ENCODE measurements at places on chromosomes 6 and 20.

- peak; percentile 43 for DNase-seq
Observed at GRCh38 chr6:149750136-149750609, 632 bp downstream of the PCMT1 start.

GRCh38 chr6:121627761-121628160 lies 192.3 kb downstream of the GJA1 start:
- no peak for DNase-seq

- DNase-seq: no peak
Observed at GRCh38 chr6:97304701-97305100, 21.7 kb upstream of the MMS22L start.

GRCh38 chr20:1245578-1245977 lies 19.7 kb downstream of the RAD21L1 start:
- no peak for DNase-seq

DNA sequence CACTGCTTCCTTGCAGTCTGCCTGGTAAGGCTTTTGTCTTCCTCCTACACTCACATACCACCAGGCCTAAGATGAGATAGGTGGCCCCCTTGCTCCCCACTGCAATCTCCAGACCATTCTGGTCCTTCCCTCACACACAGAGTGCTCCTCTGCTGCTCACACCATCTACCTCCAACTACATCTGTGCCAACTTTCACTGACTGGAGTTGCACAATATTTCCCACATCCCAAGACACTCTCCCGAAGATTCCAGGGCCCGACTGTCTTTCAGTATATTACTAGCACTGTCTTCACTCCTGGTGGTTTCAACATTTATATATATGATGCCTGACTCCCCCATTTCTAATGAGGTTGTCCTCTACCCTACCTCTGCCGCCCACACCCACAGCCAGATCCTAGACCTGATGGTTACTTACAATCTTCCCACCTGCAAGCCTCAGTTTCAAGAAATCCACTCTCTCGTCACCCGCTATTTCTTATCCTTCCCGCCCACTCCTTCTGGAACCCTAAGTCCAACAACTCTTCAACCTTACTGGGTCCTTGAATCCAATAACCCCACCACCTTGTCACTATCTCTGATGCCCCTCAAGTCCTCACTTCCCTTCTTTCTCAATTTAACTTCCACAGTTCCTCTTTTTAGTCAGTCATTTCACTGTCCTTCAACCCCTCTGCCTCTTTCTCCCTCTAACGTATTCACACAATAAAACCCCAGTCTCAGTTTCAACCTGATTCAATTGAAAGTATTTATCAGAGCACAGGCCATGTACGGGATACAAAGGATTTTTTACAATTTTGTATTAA lies 21.6 kb downstream of the RALGAPA2 start:
- DNase-seq: no peak

DNA sequence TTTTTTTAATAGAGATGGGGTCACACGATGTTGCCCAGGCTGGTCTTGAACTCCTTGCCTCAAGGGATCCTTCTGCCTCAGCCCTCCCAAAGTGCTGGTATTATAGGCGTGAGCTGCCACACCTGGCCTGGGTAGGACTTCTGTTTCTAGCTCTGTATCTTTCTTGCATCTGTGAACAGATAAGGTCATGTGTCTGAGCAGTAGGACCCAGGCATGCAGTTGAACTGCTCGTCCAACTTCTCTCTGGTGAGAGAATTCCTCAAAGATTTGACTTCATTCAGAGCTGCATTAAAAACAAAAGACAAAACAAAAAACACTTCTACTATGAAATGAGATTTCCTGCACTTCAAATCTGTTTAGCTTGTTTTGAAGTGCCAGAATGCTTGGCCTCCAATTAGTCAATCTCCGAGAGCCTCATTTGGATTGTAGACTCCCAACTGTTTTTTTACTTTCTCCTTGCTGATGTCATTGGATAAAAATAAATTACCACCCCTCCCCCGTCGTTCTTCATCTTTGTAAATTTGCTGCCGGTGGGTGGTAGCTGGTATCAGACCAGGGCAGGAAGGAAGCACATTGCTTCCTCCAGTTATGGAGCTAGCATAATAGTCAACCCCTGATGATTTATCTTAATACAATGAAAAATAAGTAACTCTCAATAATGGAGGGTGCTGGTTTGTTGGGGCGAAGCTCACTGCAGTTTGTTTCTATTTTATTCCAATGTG lies 17.6 kb downstream of the CD109 start:
- DNase-seq: no peak

GRCh38 chr6:105587349-105588122 lies 184.7 kb upstream of the PREP start:
- peak; percentile 62 for DNase-seq

GRCh38 chr20:52524861-52525260 lies 333.3 kb upstream of the ZFP64 start:
- DNase-seq: no peak

DNA sequence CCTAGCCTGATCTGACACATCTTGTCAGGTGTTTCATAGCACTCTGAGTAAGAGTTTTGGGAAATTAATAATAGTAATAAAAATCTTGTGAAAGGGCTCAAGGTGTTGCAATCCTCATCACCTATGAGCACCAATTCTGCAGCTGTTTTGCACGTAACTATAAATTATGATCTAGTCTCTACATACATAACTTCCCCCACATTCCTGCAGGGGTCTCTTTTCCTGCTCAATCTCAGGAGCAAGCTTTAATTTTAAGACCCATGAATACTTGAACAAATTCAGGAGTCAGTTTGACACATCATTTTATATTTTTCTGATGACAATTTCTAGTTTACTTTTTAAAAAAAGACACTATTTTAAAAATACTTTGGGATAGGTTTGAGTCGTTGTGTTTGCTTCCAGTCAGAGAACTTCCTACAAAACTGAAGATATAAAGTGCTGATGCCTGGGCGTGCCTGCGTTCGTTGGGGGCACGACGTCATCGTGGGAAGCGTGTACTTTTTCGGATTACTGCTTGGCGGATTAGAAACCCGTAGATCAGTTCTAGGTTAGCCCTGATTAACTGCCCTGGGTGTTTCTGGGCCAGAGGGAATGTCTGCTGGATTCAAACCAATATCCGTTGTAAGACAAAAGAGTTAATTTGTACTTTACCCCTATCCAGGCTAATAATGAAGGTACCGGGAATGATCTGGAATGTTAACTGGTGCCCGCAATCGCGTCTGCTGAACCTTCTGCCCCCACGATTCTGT lies 1.0 kb upstream of the E2F3 start:
- DNase-seq: no peak

DNA sequence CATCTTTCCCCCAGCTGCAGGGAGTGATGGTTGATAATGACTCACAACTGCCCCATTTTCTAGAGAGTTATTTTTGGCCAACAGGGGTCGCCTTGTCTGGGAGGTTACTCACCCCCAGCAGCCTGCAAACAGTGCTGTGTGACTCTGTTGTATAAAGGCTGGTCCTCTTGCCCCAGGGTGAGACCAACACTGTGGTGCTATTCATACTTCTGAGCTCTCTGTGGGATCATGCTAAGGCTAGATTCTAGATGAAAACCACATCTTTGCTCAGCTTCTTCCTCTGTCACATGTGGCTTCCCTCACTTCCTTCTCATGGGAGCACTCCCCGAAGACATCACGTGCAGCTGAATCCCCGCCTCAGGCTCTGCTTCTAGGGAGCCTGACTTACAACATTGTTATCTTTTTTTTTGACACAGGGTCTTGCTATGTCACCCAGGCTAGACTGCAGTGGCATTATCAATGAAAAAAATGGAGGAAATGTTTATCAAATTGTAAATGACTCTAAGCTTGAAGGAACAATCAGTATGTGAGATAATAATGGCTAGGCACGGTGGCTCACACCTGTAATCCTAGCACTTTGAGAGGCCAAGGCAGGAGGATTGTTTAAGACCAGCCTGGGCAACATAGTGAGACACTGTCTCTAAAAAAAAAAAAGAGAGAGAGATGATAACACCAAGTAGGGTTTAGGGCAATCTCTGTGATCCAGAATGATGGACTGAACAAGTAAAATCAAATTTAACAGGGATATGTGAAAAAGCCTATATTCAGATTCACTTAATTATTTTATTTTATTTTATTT lies 55.7 kb upstream of the SLC23A2 start:
- peak; percentile 69 for DNase-seq

GRCh38 chr6:168908887-168909286 lies 344.8 kb downstream of the THBS2 start:
- DNase-seq: no peak

DNA sequence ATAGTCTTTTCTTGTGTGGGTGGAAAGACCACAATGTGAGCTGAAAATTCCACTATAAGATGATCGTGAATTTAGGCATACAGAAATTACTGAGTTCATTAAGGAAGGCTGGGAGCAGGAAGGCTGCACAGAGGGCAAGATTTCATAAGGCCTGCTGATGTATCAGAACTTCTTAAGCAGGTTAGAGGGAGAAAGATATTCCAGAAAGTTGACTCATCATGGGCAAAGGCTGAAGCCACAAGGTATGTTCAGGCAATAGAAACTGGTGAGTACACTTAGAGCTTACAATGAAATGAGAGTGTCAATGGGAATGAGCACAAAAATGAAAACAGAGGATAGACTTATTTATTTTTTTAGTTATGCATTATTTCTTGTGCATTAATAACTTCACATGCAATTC lies 618.6 kb downstream of the CBLN4 start:
- no peak for DNase-seq

DNA sequence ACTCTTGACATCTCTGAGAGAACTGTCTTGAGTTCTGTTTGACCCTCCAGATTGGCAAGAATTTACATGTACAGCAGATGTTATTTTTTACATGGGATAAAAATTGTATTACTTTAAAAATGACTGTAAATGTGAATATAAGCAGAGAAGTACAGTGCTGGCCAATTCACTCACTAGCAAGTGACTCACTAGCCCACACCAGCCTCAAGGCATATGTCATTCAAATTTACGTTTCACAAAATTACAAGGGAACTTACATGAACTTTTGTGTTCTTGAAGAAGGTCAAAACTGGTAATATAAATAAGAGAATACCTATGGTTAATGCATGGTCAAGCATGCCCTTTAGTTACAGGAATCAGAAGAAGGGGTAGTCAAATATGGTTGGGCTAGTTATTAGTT lies 54.0 kb upstream of the HMGCLL1 start:
- no peak for DNase-seq

- no peak for DNase-seq
Observed at GRCh38 chr6:7424058-7424457, 34.5 kb downstream of the RIOK1 start.

- peak; percentile 76 for DNase-seq
Observed at GRCh38 chr6:157885211-157885788, 62.3 kb downstream of the SNX9 start.

DNA sequence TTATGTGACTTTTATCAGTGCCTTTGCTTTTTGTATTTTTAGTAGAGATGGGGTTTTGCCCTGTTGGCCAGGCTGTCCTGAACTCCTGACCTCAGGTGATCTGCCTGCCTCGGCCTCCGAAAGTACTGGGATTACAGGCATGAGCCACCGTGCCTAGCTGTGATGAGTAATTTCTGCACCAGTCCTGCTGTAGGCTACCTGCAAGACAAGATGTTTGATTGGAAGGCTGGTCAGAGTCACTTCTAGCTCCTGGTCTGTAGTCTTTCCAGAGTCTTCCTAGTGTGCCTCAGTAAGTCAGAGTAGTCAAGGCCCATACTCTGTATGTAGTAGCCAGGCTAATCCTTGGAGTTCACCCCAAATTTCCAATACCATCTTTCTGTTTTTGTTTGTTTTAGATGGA lies 8.9 kb downstream of the TIAM2 start:
- DNase-seq: no peak

- no peak for DNase-seq
Observed at GRCh38 chr6:158452191-158452590, 107.7 kb upstream of the TMEM181 start.

DNA sequence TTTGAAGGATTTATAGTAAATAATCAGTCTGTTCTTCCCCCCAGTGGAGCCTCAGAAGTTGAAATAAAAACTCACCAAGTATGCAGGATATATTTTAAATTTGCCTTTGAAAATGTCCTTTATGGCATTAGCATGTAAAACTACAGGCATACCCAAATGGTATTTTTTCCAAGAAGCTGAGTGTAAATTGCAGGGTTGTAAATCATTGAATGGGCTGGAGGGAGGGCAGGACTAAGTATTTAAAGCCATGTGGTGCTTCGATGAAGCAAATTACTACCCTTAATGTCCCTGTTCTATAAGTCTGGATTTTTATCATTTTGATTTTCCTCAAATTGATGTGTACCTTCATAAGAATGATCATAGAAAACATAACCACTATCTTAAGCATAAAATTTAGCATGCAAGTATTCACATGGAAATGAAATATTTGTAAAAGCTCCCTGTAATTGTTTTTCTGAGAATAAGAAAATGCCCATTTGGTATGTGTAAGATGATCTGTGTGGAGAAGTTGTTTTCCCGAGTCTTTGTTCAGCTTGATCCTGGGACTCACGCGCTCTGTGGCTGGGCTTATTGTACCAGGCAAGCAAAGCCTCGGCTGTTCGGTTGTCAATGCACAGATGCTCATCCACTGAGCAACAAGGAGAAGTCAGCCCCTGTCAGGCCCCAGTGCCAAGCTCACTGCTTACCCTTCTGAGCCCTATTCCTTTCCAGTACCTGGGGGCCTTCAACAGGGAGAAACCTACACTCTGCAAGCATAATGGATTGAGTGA lies 66.7 kb downstream of the CD164 start:
- DNase-seq: no peak

- no peak for DNase-seq
Observed at GRCh38 chr20:24785141-24786110, 163.6 kb upstream of the CST7 start.

DNA sequence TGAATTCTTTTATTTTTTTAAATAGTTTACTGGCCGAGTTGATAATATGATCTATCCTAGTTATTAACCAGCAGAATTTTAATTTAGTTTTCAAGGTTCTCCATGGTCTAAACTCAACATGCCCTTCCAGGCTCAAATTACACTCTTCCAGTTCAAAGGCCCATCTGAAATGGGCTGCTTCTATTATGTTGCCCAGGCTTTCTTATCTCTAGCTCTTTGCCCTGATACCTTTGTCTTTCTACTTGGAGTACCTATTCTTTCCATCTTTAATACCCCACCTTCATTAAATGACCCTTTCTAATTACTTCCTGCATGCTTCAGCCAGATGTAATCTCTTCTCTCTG lies 541.2 kb upstream of the FLRT3 start:
- no peak for DNase-seq

- DNase-seq: no peak
Observed at GRCh38 chr6:11711984-11712711, 66.5 kb downstream of the ADTRP start.

DNA sequence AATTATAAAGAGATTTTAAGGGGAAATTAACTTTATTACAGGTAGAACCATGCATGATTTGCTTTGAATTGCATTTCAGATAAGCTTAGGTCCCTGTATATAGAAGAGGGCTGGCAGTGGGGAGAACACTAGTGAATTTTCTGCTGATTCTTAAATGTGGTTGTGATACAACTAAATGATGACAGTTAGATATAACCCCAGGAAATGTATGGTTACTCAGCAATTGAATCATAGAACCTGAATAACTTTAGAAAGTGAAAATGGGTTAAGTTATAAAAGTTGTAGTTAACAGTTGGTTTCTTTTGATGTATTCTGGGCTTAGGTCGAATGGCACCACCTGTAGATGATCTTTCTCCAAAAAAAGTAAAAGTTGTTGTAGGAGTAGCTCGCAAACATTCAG lies 70.1 kb downstream of the PHF3 start:
- DNase-seq: no peak

Data from thymus (tissue), 14 donors.